ENCODE measurements at places on chromosomes 11 and 22. TPM values are rescaled to one million over a fixed set of nuclear protein-coding genes. Genes with fewer than 3 reads are reported as not detected.
A peak's percentile ranks its signal among the peaks of the same experiment; 100 is the strongest.

GRCh38 chr11:72471005-72471898 lies 36.9 kb upstream of the CLPB start:
- ATAC-seq, result peak; percentile 81

The KIAA1671 gene
- total RNA-seq, result 43.3 TPM

DNA sequence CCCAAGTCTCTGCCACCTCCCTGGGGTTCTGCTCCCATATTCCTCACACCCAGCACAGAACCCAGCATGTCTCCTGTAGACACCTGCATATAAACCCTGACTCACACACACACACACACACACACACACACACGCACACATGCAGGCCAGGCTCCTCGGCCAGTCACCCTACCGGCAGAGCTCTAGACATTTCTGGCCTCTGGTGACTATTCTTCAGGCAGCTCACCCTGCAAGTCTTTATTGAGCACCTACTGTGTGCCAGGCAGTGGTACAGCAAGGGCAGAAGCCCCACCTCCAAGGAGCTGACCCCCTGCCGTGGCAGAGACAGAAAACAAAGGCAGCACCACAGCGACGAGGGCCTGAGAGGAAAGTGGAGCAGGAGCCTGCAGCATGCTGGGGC lies 50.3 kb downstream of the CDKN1C start:
- no peak for ATAC-seq

The TREH gene
- total RNA-seq, result 0.68 TPM

GRCh38 chr22:24883432-24883831 lies 63.1 kb downstream of the LHFPL7 start:
- no peak for ATAC-seq

GRCh38 chr11:60455531-60456042 lies at the start of gene MS4A1:
Gene MS4A1, plus strand, starts transcription at chr11:60455847. Its CDS starts 6,528 bp downstream, at chr11:60462375.
- peak; percentile 76 for ATAC-seq

DNA sequence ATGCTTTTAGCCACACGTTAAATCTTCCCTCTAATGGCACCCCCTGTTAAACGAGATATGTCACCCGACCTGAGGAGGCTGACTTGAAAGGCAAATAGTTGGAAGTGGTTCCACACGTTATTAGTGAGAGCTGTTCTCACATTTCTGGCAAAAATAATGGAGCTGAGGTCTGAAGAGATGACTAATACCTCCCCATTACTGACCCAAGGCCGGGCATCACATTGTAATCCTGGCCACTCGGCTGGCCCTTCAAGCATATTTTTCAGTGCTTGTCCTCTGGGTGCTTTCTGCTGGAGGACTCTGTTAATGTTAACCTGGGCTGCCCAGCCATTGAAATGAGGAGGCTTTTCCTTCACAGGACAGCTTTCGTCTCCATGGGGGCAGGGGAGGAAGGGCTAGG lies 260.0 kb upstream of the CADM1 start:
- no peak for ATAC-seq

DNA sequence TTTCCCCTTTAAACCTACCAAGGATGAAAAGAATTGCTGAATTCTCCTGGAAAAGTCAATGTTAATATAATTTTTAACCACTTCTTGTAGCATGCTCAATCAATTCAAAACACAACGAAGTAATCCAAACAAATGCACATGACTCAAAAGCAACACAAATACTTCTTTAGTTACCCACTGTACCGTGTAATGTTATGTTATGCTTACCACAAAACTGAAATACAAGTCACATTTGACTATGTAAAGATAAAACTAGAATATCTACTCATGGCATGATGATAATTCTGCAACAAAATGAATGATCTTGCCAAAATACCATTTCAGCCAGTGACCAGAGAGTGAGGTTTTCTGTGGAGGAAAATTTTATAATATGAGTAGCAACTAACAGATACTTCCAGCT lies 587.0 kb downstream of the DLG2 start:
- ATAC-seq, result no peak

The FAM227A gene
- 0.72 TPM for total RNA-seq
